ENCODE measurements at places on chromosomes 11 and 22. TPM values are rescaled to one million over a fixed set of nuclear protein-coding genes. Genes with fewer than 3 reads are reported as not detected.

The MYOD1 gene
- 421 TPM for total RNA-seq

The MFNG gene
- 1.3 TPM for total RNA-seq

The PIWIL4 gene
- total RNA-seq: 0.52 TPM

The FOLH1 gene
- total RNA-seq: not detected

GRCh38 chr11:119153049-119153818 lies 4.4 kb downstream of the ABCG4 start:
- DNase-seq: peak; percentile 23

DNA sequence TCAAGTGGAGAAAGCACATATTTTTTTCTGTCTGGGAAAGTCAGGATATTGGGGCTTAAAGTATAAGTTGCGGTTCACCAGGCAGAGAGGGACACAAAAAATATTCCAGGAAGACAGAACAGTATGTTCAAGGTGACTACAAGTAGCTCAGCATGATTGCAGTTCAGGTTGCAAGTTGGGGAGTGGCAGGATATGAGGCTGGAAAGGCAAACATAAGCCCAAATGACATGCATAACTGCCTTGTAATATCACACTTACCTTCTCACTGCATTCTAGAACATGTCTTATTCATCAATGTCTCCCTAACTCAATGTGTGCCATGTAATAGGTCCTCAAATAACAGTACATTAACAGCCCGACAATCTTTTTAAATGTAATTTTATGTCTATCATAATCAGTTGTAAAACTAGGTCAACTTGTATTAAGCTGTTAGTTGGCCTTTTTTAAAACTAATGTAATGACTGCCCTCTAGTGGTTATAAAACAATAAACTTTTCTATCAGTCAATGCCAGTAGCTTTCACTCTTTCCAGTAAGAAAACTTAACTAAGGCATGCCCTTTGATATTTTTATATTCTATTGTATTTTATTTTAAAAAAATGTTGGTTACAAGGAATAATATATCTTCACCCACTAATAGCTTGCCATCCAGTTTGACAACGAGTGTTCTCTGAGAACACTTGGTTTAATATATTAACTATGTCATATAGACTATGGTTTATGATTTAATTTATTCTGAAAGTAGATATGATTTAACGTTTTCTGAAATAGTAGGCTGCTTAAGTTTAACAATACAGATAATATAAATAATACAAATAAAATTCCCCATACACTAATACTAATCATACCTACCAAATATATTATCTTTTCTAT lies 39.4 kb upstream of the CFAP300 start:
- DNase-seq: peak; percentile 60

DNA sequence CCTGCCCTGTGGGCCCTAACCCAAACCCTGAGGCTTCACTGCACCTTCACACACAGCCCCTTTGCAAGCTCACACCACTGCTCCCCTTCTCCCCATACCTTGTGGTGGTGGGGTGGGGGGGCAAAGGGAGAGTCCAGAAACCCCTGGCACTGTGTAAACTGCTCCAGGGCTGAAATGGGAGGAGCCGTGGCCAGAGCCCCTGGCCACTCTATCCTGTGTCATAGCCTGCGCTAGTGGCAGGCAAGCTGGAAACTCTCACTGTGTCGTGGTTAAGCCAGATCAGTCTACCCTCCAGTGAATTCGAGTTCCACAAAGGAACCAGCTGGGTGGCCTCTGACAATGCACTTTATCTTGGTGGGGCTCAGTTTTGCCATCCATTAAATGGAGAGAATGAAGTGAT lies 8.4 kb upstream of the SYT13 start:
- DNase-seq: no peak

- no peak for DNase-seq
Observed at GRCh38 chr22:39953101-39953500, 7.1 kb upstream of the TMA7B start.

DNA sequence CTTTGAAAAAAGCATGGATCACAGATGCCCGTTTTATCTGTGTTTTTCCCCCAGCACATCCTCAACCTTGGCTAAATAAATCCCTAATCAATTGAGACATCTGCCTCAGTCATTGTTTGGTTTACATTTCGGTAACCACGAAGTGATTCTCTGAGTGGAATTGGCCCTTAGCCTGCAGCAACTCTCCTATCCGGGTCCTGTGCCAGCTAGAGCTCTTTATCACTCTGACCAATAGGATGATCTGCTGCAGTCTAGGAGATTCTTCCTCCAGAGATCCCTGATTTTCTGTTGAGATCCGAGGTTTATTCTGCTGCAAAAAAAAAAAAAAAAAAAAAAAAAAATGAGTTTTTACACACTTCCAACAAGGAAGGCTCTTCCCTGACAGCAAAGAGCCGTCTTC lies 137.3 kb downstream of the KCNA4 start:
- DNase-seq: no peak

- DNase-seq: no peak
Observed at GRCh38 chr11:33700063-33700501, 544 bp downstream of the C11orf91 start.

GRCh38 chr22:19457828-19458428 lies 10.4 kb upstream of the C22orf39 start:
- no peak for DNase-seq

- DNase-seq: peak; percentile 76
Observed at GRCh38 chr11:73931039-73931645, 19.7 kb upstream of the DNAJB13 start.

- DNase-seq: peak; percentile 21
Observed at GRCh38 chr11:76380159-76380976, 564 bp downstream of the THAP12 start.

DNA sequence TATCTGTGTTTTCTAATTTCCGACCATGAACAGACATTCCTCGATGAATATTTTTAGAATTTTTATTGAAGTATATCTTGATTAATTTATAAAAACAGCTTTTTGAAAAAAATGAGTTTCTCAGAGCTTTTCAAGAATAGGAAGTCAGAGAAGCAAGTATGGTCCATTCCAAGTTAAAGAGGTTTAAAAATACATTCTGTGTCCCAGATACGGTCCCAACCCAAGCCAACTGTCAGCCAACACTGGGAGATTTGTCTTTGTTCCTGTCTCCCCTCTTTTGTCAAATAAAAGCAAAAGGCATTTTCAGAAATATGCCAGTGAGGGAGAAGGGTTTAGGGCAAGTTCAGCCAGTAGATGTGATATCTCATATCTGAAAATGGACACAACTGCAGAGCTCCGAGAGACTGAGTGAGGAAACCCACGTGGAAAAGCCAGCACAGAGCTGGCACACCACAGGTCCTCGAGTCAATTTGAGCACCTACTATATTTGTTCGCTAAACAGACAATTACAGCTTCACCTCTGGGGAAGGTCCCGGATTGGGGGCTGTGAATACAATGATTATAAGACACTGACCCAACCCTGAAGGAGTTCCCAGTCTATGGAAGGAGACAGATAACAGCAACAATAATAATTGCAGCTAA lies 59.8 kb downstream of the C11orf91 start:
- DNase-seq: no peak

GRCh38 chr11:36994208-36994607 lies 396.2 kb upstream of the RAG2 start:
- no peak for DNase-seq

- DNase-seq: peak; percentile 77
Observed at GRCh38 chr22:20523086-20523983, 15.9 kb downstream of the MED15 start.

GRCh38 chr11:44570411-44571155 lies 5.1 kb downstream of the CD82 start:
- no peak for DNase-seq

GRCh38 chr11:12109591-12110196 lies 696 bp upstream of the MICAL2 start:
- DNase-seq: no peak
